ENCODE measurements at places on chromosomes 3 and 15.

DNA sequence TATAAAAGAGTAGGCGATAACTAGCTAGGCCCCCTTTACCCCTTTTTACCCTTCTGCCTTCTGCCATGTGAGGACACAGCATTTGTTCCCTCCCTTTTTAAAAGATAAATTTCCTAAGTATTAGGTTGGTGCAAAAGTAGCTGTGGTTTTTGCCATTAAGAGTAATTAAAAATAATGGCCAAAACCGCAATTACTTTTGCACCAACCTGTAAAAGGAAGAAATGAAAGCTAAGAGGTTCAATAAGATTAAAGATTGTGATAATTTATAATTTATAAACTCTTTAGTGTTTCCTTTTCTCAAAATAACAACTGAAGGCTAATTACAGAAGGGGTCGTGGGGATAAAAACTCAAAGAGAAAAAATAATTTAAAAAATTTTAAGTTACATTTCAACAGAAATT lies 283.5 kb upstream of the PDZRN3 start:
- DNase-seq: no peak

- no peak for DNase-seq
These were observed 925.9 kb downstream of the IGSF11 start for GRCh38 chr3:118108769-118109168.

DNA sequence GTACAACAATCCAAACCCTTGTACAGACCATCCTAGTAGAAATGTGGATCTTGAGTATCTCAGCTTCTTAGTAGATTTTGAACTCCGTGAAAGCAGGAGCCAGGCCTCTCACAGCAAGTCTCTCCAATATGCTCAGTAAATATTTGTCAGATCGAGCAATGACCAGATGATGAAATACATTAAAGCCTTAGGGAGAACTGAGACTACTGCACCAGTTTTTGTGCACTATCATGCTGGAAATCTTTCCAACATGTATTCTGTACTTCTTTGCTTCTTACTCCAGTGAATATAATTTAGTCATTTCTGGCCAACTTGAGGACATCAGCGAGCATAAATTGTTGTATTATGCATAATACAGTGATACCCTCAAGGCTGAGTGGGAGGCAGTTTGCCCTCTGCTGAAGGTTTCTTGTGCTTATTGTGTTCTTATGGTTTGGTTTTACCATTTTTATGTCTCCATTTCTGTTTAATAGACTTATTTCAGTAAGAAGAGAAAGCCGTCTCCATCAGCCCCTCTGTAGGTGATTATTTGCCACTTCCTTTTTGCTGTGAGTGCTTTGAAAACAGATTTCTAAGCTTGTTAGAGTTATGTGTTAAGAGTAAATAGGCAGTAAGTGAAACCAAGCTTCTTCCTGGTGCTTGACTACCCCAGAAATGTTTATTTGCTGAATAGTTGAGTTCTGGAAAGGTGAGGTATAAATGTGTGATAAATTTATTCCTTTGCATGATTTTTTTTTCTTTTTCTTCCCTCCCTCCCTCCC lies 147.1 kb downstream of the PGPEP1L start:
- DNase-seq: no peak

GRCh38 chr15:69025320-69025719 lies 10.8 kb downstream of the NOX5 start:
- DNase-seq: no peak

- DNase-seq: no peak
These were observed 116.1 kb downstream of the RAB11A start for GRCh38 chr15:65985387-65985786.

DNA sequence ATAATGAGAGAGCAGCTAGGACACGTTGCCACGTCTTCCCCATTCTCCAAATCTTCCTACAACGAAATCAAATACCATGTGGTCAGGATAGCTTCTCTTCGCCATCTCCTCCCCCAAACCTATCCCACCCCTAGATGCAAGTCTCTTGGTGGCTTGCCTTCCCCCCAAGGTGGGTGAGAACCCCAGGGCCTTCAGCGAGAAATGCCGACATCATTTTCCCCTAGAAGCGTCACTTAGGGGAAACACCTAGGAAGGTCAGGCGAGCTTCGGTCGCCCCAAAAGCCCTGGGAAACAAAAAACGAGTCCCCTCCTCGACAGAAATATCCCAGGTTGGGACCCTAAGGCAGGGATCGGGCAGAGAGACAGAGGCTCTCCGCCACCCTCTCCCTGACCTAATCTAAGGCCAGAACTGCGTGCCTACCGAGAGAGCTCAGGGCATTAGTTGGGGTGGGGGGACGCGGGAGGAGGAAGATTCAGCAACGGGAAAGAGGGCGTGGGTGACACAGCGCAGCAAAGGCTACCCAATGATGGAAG lies 502 bp downstream of the DPH3 start:
- no peak for DNase-seq

DNA sequence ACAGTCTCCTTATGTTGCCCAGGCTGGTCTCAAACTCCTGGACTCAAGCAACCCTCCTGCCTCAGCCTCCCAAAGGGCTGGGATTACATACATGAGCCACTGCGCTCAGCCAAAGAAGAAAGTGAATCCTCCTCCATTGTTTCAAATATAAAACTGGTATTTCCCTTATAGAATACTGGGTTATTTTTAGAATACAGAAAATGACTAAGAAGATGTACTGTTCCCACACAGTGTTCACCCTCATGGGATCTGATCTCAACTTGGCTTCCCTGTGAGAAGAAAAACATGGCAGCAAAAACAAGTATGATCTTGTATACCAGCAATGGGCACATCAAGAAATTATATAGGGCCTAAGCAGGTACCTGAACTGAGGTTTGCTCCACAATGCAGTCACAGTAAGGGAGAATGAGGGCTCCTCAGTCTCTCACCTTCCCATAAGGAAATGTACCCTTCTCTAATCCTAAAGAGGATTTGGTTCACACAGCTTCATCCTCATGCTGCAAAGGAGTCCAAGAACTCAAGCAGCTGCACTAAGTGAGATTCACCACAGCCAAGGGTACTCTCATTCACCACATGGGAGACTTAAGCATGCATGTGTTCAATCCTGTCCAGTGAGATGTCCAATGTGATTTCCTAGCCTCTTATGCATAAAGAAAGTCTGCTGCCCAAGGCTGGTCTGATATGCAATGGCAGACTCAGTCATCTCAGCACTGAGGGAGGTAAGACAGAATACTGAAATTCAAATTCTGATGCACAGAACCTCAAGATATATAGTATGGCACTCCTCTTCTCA lies 25.8 kb downstream of the USP4 start:
- no peak for DNase-seq

DNA sequence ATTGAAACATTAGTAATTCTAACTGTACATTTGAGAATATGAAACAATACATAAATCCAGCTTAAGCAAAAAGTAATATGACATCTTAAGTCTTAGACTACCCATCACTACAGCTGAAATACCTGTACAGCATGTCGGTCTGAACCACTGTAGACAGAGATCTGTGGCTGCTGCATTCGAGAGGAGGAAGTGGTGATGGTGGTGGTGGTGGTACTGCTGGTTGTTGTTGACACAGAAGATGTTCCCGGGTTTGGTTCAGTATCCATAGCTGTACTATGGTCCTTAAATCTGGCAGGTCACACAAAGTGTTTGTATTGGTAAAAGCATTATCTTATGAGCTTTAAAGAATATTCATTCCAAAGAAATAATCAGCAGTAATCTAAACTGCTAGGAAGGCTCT lies 2.9 kb downstream of the PHC3 start:
- no peak for DNase-seq

DNA sequence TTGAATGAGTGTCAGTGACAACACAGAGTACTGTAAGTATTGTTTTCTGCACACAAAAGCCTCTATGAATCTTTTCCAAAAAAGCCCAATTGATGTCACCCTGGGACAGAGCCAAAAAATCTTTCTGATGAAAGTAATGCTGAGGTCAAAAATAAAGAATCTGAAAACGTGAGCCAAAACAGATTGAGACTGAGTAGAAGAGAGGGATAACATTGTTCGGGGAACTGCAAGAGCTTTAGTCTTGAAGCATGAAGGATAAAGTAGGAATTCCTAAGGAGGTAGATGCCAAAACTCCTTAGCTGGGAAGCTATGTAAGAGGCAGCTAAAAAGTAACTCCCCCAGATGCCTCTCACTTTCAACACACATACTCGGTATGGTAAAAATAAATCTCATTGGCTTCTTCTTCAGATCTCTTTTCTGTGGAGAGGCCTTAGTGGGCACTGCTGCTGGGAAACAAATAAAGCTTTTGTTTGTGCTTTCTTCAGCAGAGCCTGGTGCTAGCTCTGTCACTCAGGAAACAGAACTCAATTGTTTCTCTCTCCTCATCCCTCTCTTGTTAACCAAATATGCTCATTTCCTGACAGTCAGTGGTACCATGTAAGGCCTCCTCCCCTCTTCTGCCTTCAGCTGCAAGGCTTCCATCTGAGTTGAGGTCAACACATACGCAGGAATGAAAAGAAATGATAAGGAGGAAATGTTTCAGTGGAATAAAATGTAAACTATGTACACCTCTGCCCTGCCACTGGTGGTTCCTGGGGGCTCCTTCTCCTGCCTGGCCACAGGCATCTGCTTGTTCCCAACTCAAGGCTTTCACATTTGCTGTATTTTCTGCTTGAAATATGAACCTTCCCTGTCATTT lies 58.1 kb downstream of the CD200 start:
- no peak for DNase-seq

GRCh38 chr15:73474785-73475184 lies 31.8 kb downstream of the REC114 start:
- DNase-seq: no peak

Data from stimulated activated CD4-positive, alpha-beta T cell treated with anti-CD3 and anti-CD28 coated beads, TNF-alpha, amount 100 ng/mL, for 24 hours (primary cell).